Esophagus squamous epithelium (tissue), 5 donors: ENCODE measurements at places on chromosomes 6 and 20. TPM values are rescaled to one million over a fixed set of nuclear protein-coding genes. Genes with fewer than 3 reads are reported as not detected.

The C2 gene
- total RNA-seq = 15.2 TPM

The FAM217A gene
- not detected for total RNA-seq

The PACRG gene
- total RNA-seq = 1.3 TPM

The ZNF391 gene
- 1.3 TPM for total RNA-seq

The R3HDML gene
- not detected for total RNA-seq

The TFAP2D gene
- total RNA-seq = not detected
